ENCODE measurements at places on chromosomes 1 and 21. TPM values are rescaled to one million over a fixed set of nuclear protein-coding genes. Genes with fewer than 3 reads are reported as not detected.

PRAMEF20 gene
- total RNA-seq, result not detected

URB2 gene
- 18.2 TPM for total RNA-seq

DNA sequence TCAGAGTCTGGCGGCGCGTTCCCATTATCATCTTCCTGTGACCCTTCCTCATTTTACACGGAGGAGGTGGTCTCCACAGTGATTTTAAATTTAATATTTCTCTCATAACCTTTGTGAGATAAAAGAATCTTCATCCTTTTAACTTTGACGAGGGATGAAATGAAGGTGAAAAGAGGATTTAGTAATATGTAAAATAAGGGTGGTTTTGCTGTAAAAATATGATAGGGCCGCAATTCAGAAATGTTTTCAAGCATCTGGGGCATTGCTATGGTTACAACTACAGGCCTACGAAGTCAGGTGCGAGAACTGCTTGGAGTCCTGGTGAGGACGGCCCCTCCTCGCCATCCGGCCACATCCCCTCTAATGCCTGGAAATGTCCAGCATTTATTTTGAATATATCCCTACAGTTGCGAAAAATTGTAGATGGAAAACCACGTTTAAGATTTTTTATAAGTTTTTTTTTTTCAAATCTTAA, 422 bp upstream of the RSBN1 start:
- H3K36me3 ChIP-seq, result peaks cover 3% of the 10 kb centered on the region
- peak overlapping the region; percentile 82 for H3K4me3 ChIP-seq
- H3K27me3 ChIP-seq, result no peaks in the 10 kb centered on the region
- peaks cover 26% of the 10 kb centered on the region for H3K4me1 ChIP-seq
- DNase-seq, result peak; percentile 51
- peak overlapping the region; percentile 96 for H3K27ac ChIP-seq

DNA sequence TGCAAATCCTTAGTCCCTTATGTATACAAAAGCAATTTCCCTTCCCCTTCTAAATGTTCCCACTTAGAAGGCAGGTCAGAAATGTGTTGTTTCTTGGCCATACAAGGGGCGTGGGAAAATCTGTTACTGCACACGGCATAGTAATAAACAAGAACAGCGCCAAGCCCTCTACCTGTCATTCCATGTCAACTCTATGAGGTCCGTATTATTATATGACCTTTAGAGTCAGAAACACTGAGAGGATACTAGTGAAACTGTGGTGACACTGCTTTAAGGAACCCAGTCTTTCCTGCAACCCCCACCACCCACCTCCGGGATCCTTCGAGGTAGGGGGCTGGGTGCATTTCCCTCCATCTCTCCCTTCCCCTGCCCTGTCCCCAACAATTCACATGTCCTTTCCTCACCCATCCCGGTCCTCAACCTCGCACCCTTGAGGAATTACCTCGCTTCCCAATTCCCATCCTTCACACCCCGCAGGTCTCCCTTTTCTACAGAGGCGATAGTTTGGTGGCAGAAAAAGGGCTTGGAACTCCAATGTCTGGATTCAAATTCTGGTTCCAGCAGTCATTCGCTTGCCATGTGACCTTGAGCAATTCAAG, 647 bp downstream of the SDHB start:
- peaks cover 15% of the 10 kb centered on the region for H3K4me1 ChIP-seq
- H3K27me3 ChIP-seq, result no peaks in the 10 kb centered on the region
- H3K4me3 ChIP-seq, result peak overlapping the region; percentile 93
- DNase-seq, result no peak
- peaks cover 3% of the 10 kb centered on the region for H3K36me3 ChIP-seq
- H3K27ac ChIP-seq, result peak overlapping the region; percentile 94

GRCh38 chr1:219514728-219515127, 98.2 kb downstream of the ZC3H11B start:
- H3K4me3 ChIP-seq, result no peak overlapping the region
- no peak overlapping the region for H3K27ac ChIP-seq
- H3K27me3 ChIP-seq, result no peaks in the 10 kb centered on the region
- no peak for DNase-seq
- H3K4me1 ChIP-seq, result no peaks in the 10 kb centered on the region

Data from psoas muscle (tissue), 8 donors.